Right lobe of liver (tissue), 6 donors: ENCODE measurements at places on chromosomes 6 and 20. TPM values are rescaled to one million over a fixed set of nuclear protein-coding genes. Genes with fewer than 3 reads are reported as not detected.

DNA sequence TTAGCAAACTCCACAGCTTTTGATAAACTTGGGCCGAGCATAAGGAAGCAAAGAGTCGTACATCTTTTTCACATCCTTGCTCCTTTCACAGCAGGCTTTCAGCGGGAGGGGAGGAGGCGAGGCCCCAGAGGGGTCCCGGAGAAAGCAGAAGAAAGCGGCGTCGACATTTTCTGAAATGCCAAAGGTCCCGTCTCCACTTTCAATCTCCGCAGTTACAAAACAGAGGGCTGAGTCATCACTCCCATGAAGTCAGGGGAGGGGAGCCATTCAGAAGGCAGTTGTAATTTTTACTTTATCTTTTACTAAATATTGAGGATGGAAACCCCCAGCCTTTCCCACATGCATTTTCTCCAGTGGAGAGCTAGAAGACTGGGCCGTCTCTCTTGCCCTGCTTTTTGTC is 174.2 kb upstream of the THBS2 start:
- H3K4me3 ChIP-seq = no peak overlapping the region
- no peaks in the 10 kb centered on the region for H3K4me1 ChIP-seq
- H3K36me3 ChIP-seq = no peaks in the 10 kb centered on the region
- H3K27me3 ChIP-seq = no peaks in the 10 kb centered on the region
- H3K27ac ChIP-seq = no peak overlapping the region
- DNase-seq = no peak

DNA sequence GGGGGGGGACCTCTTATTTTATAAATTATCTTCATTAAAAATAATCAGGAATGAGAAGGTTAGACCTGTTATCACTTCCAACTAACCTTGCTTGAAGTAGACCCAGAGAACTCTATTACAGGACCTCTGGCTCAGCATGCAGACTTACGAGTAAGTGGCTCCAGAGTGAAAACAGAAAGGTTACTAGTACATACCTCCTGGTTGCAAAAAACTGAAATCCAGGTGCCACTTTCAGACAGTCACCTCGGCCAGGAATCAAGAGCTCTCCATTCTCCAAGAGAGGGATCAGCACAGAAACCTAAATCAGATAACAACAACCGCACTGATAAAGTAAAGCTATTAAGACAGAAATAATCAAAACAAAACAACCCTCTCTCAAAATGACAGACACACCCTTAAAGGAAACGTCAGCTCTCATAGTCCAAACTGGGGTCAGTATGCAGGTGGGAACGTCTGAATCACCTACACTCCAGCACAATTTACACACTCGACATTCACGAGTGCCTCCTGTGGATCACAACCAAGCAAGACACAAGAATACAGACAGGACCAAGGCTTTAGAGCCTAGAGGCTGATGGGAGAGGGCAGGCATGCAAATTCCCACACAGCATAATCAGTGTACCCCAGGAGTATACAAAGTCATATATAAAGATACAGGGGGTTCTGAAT is 31.8 kb downstream of the MDN1 start:
- H3K36me3 ChIP-seq = peaks cover 14% of the 10 kb centered on the region
- no peaks in the 10 kb centered on the region for H3K4me1 ChIP-seq
- no peak overlapping the region for H3K27ac ChIP-seq
- no peak for DNase-seq
- no peaks in the 10 kb centered on the region for H3K27me3 ChIP-seq

- no peaks in the 10 kb centered on the region for H3K36me3 ChIP-seq
- H3K27me3 ChIP-seq = no peaks in the 10 kb centered on the region
- H3K27ac ChIP-seq = no peak overlapping the region
- H3K4me3 ChIP-seq = no peak overlapping the region
- no peak for DNase-seq
Observed at GRCh38 chr20:57047281-57048026, 219.0 kb downstream of the BMP7 start.

DNA sequence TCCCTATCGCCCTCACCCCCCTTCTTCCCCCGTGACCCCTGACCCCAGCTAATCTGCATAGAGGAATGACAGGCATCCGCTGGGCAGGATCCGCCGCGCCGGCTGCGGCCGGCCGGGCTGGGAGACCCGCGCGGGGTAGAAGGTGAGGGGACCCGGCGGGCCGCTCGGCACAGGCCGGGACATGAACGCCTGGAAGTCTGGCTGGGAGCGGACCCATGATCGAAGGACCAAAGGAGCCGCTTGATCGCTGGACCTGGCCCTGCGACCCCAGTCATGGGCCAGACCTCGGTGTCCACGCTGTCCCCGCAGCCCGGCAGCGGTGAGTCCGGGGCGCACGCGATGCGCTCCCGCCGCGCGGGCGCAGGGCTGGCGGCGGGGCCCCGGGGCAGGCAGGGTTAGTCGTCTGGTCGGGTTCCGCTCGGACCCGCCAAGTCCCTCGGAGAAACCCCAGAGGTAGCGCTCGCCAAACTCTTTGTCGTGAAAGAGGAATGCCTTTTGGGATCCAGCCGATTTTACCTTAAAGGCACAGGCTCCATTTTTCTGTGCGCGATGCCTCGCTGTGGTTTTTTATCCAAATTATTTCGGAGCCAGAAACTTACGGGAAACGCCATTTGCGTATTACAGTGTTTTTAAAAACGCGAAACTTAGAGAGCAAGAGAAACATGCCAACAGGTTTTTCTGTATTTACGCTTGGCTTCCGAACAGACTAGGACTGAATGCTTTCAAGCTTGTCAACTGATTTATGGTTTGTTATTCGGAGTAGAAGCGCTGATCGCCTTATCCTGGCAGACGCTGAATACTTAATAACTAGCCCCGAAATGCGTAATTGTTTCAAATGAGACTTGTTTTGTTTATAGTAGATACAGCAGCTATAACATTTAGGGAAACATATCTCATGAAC is at the start of gene PHACTR2:
PHACTR2 (plus strand) TSS at position 75 of the 901 bp plus-strand sequence; CDS start at position 274, 199 bp downstream.
- DNase-seq = peak; percentile 84
- no peaks in the 10 kb centered on the region for H3K36me3 ChIP-seq
- no peaks in the 10 kb centered on the region for H3K27me3 ChIP-seq
- H3K27ac ChIP-seq = peak within 1 kb of the TSS; percentile 89
- H3K4me1 ChIP-seq = no peaks in the 10 kb centered on the region

DNA sequence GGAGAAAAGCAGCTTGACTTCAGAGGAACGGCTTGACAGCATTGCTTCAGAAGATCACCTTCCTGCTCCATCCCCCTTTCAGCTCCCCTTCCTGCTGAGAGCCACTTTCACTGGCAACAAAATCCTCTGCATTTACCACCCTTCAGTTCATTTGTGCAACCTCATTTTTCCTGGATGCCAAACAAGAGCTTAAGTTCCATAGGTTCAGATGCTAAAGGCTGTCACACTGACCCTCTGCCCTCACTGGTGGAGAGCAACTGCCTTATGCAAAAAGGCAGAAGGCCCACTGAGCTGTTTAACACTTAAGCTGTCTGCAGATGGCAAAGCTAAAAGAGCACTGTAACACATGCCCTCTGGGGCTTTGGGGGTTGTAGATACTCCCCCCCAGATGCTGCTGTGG is 131.2 kb upstream of the SPACA1 start:
- H3K27me3 ChIP-seq = no peaks in the 10 kb centered on the region
- DNase-seq = no peak
- no peaks in the 10 kb centered on the region for H3K4me1 ChIP-seq
- no peak overlapping the region for H3K27ac ChIP-seq

DNA sequence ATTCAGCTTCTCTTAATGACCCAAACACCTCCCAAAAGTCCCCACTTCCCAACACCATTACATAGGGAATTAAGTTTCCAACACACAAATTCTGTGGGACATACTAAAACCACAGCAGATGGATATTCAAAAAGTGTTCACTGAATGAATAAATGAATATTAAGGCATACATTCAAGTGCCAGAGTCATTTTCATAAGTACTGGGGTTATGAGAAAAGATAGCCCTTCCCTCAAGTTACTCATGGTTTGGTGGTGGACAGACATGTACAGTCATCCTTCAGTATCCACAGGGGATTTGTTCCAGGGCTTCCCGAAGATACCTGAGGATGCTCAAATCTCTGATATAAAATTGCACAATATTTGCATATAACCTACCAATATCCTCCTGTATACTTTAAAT is 50.4 kb downstream of the HS3ST5 start:
- no peak overlapping the region for H3K27ac ChIP-seq

- no peak overlapping the region for H3K27ac ChIP-seq
- H3K36me3 ChIP-seq = no peaks in the 10 kb centered on the region
- H3K4me1 ChIP-seq = no peaks in the 10 kb centered on the region
- DNase-seq = no peak
- H3K4me3 ChIP-seq = no peak overlapping the region
Observed at GRCh38 chr6:10397756-10398445, 17.0 kb downstream of the TFAP2A start.

- H3K27ac ChIP-seq = no peak overlapping the region
- no peaks in the 10 kb centered on the region for H3K36me3 ChIP-seq
- no peaks in the 10 kb centered on the region for H3K27me3 ChIP-seq
- H3K4me1 ChIP-seq = no peaks in the 10 kb centered on the region
- H3K4me3 ChIP-seq = no peak overlapping the region
Observed at GRCh38 chr6:161214722-161215121, 59.1 kb downstream of the AGPAT4 start.

DNA sequence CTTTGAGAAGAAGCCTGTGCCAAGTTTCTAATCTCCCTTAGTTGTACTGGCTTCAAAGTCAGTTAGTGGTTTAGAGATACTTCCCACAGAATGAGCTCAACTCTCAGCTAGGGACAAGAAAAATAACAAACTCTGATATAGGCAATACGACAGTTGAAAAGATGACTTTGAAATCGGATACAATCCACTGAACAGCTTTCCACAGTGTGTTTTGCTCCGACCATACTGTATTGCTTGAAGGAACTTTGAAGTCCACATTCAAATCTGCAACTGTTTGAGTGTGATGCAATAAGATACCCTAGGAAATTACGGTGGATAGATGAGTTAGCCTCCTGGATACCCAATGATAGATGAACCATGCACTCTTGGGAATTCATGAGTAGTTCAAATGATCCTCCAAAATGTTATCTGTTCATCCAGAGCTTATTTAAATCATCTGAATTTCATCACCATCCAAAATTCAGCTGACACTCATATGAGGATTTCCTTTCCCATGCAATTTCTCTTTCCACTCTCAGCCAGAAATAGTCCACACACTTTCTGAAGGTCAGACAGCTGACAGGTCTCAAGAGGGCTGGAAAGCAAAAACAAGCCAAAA is 443.8 kb downstream of the HAO1 start:
- H3K27me3 ChIP-seq = no peaks in the 10 kb centered on the region
- H3K4me3 ChIP-seq = no peak overlapping the region
- H3K27ac ChIP-seq = no peak overlapping the region

DNA sequence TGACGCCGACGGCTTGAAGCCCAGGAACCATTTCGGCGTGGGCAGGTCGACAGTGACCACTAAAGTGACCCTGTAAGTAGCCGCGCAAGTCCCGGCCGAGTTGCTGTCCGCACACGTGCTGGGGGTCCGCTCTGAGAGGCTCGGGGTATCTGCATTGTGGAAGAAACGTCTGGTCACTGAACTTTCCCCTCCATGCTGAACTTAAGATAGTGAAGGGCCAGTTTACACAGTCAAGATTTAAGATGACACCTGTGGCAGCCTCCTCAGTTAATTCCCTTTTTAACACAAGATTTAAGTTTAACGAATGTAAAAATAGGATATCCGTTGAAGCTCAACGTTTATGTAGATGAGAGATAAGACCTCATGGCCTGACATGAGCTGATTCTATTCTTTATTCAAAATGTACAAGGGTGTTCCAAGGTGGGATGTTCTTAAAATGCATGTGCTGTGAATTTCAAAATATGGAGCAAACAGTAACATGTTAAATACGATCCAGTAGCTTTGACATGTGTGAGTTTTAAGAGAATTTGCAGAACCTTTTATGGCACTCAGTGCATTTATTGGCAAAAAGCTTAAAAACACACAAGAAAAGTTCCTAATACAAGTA is 116.2 kb downstream of the RTN4IP1 start:
- no peak for DNase-seq
- no peaks in the 10 kb centered on the region for H3K36me3 ChIP-seq
- peaks cover 38% of the 10 kb centered on the region for H3K4me1 ChIP-seq
- no peaks in the 10 kb centered on the region for H3K27me3 ChIP-seq

DNA sequence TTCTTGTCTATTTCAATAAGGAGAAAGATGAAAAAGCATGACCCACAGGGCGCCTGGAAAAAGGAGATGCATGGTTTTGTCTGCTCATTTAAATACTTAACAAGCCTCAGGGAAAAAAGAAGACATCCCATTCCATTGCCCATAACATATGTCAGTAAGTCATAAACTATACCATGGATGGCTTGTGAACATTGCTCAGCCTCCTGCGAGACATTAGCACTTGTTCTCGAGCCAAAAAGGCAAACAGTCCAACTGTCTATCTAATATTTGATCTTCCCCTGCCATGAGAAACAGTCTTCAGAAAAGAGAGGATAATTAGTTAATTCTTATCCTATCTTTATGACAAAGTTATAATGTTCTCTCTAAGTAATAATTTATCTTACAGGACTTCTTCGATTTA is 527.4 kb downstream of the HACE1 start:
- no peak overlapping the region for H3K4me3 ChIP-seq
- no peaks in the 10 kb centered on the region for H3K27me3 ChIP-seq
- H3K27ac ChIP-seq = no peak overlapping the region
- DNase-seq = no peak
- H3K36me3 ChIP-seq = no peaks in the 10 kb centered on the region

DNA sequence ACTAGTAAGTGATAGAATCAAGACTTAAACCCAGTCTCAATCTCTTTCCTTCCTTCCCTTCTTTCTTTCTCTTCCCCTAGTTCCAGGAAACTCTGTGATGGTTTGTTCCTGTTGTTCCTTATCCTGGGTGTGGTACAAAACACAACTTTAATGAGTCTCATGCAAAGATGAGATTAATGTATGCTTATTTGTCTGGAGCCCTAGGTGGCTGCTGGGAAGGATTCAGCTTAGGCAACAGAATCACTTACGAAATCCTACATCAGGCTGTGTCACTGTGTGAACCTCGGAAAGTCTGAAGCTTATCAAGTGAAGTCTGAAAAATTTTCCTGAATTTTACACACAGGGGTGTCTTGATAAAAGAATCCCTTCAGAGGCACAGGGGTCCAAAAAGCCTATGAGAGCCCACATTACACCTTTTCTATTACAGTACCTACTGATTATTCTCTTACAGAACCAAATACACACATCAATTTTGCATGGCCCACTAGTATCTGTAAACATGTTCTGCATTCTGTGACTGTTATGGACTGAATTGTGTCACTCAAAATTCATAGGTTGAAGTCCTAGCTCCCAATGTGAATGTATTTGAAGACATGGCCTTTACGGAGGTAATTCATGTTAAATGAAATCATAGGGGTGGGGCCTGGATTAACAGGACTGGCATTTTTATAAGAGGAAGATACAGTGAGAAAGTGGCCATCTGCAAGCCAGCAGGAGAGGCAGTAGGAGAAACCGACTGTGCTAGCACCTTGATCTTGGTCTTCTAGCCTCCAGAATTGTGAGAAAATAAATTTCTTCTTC is 144.7 kb downstream of the MYB start:
- H3K4me3 ChIP-seq = no peak overlapping the region
- H3K27ac ChIP-seq = no peak overlapping the region
- H3K27me3 ChIP-seq = no peaks in the 10 kb centered on the region
- no peaks in the 10 kb centered on the region for H3K4me1 ChIP-seq
- H3K36me3 ChIP-seq = no peaks in the 10 kb centered on the region

GRCh38 chr20:478949-479429 is 16.7 kb upstream of the TBC1D20 start:
- no peaks in the 10 kb centered on the region for H3K36me3 ChIP-seq
- no peak overlapping the region for H3K27ac ChIP-seq
- H3K4me1 ChIP-seq = peaks cover 16% of the 10 kb centered on the region
- H3K4me3 ChIP-seq = no peak overlapping the region

The BMP6 gene
- 4.4 TPM for total RNA-seq

The ARMH2 gene
- not detected for total RNA-seq

The DEFB110 gene
- not detected for total RNA-seq

The GPR6 gene
- total RNA-seq = not detected

The MYCT1 gene
- total RNA-seq = 4.5 TPM

The IL17F gene
- not detected for total RNA-seq

The FILIP1 gene
- 2.2 TPM for total RNA-seq

The HMGA1 gene
- 23.6 TPM for total RNA-seq

The GGTLC1 gene
- total RNA-seq = not detected

The TCP11 gene
- not detected for total RNA-seq

The C6orf89 gene
- 35.1 TPM for total RNA-seq

The OR2J3 gene
- not detected for total RNA-seq
